ENCODE measurements at places on chromosomes 4 and X.

- no peak for DNase-seq
Observed at GRCh38 chr4:24743206-24743605, 52.2 kb upstream of the SOD3 start.

DNA sequence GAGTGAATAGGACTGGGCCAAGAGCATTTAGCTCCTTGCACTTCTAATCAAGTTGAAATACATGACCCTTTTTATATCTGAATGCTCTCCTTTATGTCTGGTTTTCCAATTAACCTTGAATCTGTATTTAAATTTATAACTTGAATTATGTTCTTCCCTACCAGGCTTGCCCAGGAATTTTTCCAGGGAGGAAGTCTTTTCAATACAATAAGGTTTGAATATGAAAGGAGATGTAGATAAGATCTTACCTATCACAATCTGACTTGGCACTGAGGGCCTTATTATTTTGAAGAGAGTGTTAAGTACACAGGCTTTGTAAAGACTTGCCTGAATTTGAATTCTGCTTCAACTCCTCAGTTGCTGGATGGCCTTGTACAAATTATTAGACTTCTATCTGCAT, 555.7 kb downstream of the PCDH7 start:
- DNase-seq: no peak

DNA sequence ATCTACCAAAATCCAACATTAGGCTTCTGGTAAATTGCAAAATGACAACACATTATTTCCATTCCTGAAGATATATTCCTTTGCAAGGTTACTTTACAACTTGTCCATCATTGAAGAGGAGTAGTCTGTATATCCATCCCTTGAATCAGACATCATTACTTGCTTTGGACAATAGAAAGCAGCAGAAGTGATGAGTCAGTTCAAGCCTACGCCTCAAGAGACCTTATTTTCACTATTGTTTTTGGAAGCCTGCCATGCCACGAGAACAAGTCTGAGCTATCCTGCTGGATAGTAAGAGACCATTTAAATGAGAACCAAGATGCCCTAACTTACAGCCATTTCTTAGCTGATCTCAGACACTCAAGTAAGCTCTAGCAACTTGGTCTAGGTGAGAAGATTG, 246.0 kb upstream of the HHIP start:
- DNase-seq: peak; percentile 93

GRCh38 chr4:133402616-133403015, 253.5 kb downstream of the PCDH10 start:
- DNase-seq: peak; percentile 0

DNA sequence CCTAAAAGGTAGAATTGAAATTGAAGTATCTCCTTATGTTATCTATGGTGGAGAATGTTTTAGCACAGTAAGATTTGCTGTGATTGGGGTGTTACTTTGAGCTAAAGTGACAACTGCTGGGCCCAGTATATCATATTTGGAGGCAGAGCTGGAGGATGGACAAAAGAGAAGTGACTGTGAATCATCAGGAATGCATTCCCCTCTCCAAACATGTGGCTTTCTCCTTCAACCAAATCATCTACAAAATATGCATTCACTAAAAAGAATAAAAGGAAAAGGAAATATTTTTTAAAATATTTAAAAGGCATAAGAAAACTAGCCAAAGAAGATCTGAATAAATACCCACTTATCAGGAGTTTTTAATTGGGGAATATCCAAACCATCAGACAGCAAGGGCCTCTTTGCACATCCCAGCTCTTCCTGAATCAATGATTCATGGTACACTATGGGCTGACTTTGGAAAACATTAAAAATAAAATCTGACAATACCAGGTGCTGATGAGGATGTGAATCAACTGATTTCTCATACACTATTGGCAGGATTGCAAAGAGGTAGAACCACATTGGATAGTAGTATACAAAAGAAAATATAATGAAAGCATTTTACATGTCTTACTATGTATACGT, 671.7 kb upstream of the NR3C2 start:
- DNase-seq: peak; percentile 91

- DNase-seq: no peak
Observed at GRCh38 chr4:60368986-60369385, 831.1 kb upstream of the ADGRL3 start.

DNA sequence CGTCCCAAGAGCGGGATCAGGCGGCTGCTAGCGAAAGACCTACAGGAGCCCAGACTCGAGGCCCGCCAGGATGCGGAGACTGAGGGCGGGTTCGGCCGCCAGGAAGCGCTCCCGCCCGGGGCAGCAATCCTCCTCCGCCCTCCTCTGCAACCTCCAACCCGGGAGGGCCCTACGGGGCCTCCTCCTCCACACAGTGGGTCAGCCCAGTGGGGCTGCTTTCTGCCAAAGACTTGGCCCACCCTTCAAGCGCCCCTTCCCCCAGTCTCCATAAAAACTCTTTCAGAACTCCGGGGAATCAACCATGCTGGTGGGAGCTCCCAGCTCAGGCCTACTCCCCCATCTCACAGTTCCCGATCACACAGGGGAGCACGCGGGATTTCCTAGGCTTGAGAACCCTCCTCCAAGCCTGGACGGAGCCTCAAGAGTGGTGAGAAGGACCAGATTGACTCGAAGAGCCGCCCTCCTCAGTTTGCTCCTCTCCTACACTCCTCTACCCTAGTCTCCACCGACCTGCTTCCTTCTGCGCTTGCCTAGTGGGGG, 77.5 kb downstream of the RLIM start:
- peak; percentile 51 for DNase-seq

DNA sequence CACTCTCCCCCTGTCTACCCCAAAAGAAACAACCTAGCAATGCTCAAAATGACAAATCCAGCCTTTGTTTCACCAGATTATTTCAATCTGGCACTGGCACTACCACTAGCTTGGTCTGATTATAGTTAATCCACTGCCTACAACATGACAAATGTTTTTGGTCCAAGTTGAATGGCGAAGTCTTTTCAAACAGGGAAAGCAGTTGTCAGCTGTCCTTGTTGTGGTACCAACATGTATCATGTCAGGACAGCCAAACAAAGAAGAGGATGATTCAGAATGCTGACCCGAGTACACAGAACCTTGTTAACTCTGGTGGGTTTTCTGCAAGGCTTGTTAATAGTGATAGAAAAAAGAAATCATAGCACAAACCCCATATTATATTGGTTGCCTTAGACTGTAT, 160.8 kb upstream of the ANK2 start:
- no peak for DNase-seq

GRCh38 chr4:18069810-18070209, 48.3 kb upstream of the LCORL start:
- DNase-seq: no peak

DNA sequence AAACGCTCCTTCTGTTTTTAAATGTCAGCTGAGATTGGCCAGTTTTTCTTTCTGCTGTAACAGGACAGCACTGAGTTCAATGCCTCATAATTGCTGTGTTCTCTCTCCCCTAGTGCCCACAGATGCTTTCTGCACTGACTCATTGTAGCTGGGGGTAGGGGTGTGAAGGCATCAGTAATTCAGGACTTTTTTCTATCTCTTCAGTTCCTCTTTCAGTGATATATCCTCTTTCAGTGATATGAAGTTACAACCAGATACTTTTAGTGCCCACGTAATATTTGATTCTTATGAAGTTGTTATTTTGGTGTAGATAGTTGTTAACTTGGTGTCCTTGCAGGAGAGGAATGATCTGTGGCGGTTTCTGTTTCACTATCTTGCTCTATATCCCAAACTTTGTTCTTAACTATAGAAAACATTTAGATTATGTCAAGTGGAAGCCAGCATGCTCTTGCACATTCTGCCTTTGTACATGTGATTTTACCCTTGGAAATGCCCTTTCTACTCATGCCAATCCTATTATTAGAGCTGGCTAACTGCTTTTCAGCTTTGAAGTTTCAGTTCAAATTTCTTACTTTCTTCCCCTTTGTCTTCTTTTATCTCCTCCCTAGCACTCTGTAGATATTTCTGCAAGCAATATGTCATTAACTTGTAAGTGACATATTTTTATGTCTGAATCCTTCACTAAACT, 1258.4 kb downstream of the FAM133A start:
- no peak for DNase-seq

GRCh38 chrX:16552546-16552945, 97.4 kb upstream of the S100G start:
- peak; percentile 34 for DNase-seq

DNA sequence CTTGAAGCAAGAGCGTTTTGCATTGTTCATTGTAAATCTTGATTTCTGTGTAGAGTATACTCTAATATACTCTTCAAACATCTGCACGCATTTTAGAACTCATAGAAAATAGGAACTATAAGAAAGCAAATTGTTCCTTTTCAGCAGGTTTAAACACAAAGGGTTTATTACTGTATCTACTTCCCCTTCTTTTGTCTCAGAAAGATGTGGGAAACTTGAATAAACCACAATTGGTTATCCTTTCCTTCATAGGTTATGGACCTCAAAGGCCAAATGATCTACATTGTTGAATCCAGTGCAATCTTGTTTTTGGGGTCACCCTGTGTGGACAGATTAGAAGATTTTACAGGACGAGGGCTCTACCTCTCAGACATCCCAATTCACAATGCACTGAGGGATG, 46.0 kb upstream of the GUCY1B1 start:
- DNase-seq: no peak

GRCh38 chr4:72577211-72577610, 8.2 kb upstream of the ADAMTS3 start:
- DNase-seq: no peak

GRCh38 chrX:146887020-146887419, 72.5 kb upstream of the CXorf51A start:
- DNase-seq: no peak

- peak; percentile 34 for DNase-seq
Observed at GRCh38 chrX:9745417-9746115, 20.1 kb downstream of the GPR143 start.

GRCh38 chr4:55791666-55792065, 27.9 kb upstream of the EXOC1L start:
- DNase-seq: peak; percentile 9

DNA sequence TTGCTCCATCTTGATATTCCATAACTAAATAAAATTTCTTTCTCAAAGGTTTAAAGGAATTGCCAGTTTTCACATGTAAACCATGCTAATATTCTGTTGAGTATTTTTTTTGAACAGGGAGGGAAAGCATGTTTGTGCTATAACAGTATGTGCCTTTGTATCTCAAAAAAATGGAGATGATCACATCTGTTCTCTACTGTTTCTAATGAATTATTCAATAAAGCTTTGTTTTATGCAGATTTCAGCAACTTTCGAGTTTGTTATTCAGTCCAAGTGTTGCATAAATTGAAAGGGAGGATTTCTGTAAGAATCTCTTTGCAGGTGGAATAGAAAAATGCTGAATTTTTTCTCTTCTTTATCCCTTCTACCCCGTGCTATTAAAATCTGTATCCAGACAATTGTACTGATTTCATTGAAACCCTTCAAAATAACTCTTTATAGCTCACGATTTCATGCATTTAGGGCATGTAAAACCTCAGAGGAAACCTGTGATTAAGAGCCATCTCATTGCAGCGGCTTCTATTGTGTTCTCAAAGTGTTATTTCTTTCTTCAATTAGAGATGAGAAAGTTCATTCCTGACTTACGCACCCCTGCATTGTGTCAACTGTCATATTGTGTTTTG, 42.1 kb downstream of the NEIL3 start:
- DNase-seq: no peak

- DNase-seq: no peak
Observed at GRCh38 chr4:44538534-44538933, 89.9 kb upstream of the KCTD8 start.

DNA sequence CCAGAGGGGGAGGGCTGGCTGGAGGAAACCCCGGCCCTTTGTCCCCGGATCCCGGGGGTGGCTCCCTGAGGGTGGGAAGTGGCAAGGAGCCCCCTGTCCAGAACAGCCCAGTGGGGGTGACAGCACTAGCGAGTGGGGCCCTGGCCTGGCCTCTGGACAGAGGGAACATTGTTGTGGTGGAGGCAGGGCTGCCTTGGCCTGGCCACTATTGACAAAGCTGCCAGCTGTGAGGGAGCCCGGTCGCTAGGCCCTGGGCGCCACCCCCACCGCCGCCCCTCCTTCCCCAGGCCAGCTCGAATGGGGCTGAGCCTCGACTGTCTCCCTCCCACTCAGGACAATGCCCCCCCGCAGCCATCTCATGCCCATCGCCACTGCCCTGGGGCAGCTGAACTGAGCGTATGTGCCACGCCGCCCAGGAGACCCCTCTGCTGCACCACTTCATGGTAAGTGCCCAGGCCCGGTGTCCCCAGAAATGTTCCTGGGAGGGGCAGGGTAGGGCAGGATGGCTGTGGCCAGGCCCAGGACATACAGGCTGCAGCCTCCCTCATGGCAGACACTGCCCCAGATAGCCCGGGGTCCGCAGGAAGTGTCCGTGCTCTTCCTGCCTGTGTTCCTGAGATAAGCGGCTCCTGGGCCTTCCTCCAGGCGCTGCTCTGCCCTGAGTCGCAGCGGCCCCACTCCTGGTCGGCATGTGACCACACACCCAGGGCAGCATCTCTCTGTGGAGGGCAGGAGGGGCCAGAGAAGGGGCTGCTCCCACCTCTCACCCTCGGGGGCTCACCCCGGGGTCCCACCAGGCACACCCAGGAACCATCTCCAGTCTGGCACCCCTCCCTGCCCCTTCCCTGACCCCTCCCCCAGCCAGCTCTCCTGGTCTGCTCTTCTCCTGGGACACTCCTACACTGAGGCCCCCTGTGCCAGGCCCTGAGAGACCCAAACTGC, 1.4 kb downstream of the PLXNB3 start:
- peak; percentile 8 for DNase-seq

- DNase-seq: no peak
Observed at GRCh38 chr4:112801341-112801740, 164.4 kb downstream of the LARP7 start.

DNA sequence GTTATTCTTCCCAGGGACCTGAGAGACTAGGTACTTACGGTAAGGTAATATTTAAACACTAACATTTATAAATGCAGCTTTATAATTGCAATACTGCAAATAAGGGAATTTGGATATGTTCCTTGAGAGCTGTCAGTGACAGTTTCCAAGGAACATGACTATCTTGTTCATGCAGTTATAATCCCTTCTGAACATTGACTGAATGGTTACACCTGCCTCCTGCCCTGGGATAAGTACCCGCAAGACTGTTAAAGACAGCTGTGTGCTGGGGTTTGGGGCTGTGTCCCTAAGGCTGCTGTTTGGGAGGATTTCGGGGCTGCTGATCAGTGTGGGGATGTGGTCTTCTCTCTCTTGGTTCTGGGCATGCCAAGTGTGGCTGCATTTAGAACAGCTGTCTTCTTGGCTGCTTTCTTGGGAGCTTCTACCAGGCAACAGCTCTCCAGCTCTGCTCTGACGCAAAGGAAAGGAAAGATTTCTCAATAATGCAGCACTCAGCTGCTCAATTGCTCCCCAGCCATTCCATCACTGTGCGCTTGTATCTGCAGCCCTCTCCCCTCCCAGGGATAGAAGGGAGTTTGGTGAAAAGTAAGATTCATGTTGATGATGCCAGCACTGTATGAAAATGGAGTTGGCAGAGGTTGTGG, 298.8 kb upstream of the TAPT1 start:
- peak; percentile 48 for DNase-seq

Measured in fibroblast of skin of right biceps (primary cell).